ENCODE measurements at places on chromosomes 6 and 20. TPM values are rescaled to one million over a fixed set of nuclear protein-coding genes. Genes with fewer than 3 reads are reported as not detected.

ADGB gene
- polyA plus RNA-seq = not detected

ILRUN gene
- polyA plus RNA-seq = 116 TPM

DDX43 gene
- polyA plus RNA-seq = 0.16 TPM

F13A1 gene
- polyA plus RNA-seq = 9.4 TPM

RIN2 gene
- polyA plus RNA-seq = 16.8 TPM

CALHM6 gene
- polyA plus RNA-seq = 5.9 TPM

PERP gene
- 35.9 TPM for polyA plus RNA-seq

ADAM33 gene
- polyA plus RNA-seq = 30.5 TPM

DNAH8 gene
- polyA plus RNA-seq = not detected

CALHM4 gene
- 0.20 TPM for polyA plus RNA-seq

CDSN gene
- polyA plus RNA-seq = 0.11 TPM

TAGAP gene
- polyA plus RNA-seq = 0.63 TPM

SOBP gene
- 10.4 TPM for polyA plus RNA-seq

SLC17A2 gene
- not detected for polyA plus RNA-seq

TBC1D7 gene
- 31.8 TPM for polyA plus RNA-seq

PPIL6 gene
- 2.2 TPM for polyA plus RNA-seq

NINL gene
- polyA plus RNA-seq = 6.1 TPM

- DNase-seq = peak; percentile 64
These were observed 7.1 kb downstream of the BMP7 start for GRCh38 chr20:57259121-57259937.

GRCh38 chr6:55379471-55379870 is 52.2 kb downstream of the GFRAL start:
- DNase-seq = no peak

GRCh38 chr6:166545156-166546034 is 41.1 kb downstream of the RAMACL start:
- no peak for DNase-seq

DNA sequence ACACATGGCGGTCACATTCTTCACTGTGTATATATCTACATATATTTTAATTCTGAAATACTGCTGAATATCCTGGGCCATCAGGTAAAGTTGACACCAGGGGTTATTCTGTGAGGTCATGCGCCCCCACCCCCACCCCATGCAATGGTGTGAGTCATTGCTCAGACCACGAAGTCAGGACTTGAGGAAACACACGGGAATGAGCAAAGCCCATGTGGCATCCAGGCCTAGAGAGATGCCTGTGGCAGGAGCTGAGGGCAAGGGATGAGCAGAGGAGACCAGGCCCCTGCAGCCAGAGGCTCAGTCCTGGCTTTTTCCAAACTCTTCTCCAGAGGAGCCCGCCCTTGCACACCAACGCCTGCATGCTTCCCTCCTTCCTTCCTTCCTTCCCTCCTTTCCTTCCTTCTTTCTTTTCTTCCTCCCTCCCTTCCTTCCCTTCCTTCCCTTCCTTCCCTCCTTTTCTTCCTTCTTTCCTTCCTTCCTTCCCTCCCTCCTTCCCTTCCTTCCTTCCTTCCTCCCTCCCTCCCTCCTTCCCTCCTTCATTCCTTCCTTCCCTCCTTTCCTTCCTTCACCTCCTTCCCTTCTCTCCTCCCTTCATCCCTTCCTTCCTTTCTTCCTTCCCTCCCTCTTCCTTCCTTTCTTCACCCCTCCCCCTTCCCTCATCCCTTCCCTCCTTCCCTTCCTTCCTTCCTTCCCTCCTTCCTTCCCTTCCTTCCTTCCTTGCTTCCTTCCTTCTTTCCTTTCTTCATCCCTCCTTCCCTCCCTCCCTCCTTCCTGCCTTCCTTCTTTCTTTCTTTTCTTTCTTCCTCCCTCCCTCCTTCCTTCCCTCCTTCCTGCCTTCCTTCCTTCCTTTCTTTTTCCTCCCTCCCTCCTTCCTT is 72.0 kb upstream of the INSM1 start:
- DNase-seq = no peak

GRCh38 chr20:39916236-39916765 is 772.7 kb downstream of the MAFB start:
- no peak for DNase-seq

- DNase-seq = peak; percentile 43
These were observed 54.4 kb downstream of the FKBP5 start for GRCh38 chr6:35634316-35634715.

DNA sequence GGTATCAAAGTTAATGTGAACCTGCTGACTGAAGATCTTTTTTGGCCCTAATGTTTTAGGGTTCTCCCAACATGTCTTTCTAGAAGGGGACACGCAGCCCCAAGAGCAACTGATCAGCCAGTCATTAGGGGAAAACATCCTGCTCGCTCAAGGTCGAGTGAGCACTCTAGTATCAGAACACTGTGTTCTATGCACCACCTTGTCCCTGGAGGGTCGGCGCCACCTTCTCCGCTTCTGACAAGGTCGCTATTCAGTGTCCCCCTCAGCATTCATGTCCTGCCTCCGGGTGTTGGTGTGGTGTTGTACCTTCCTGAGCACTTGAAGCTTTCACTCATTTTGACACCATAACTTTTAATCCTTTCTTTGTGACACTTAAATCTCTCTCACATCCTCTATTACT is 331.2 kb upstream of the KCNQ5 start:
- DNase-seq = no peak

DNA sequence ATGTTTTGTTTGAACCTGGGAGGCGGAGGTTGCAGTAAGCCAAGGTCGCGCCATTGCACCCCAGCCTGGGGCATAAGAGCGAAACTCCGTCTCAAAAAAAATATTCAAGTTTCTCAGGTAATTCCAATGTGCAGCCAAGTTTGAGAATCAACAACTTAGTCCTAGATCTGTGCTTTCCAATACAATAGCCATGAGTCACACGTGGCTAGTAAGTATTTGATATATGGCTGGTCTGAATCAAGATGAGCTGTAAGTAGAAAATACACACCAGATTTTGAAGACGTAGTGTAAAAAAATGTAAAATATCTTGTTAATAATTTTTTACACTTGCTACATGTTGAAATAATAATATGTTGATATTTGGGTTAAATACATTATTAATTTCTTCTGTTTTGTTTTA is 35.0 kb upstream of the BTBD3 start:
- no peak for DNase-seq

GRCh38 chr20:57622201-57622570 is 2.0 kb upstream of the ZBP1 start:
- no peak for DNase-seq

- no peak for DNase-seq
These were observed 107.7 kb upstream of the FOXC1 start for GRCh38 chr6:1502041-1502440.

GRCh38 chr20:40010483-40010882 is 678.6 kb downstream of the MAFB start:
- peak; percentile 41 for DNase-seq

DNA sequence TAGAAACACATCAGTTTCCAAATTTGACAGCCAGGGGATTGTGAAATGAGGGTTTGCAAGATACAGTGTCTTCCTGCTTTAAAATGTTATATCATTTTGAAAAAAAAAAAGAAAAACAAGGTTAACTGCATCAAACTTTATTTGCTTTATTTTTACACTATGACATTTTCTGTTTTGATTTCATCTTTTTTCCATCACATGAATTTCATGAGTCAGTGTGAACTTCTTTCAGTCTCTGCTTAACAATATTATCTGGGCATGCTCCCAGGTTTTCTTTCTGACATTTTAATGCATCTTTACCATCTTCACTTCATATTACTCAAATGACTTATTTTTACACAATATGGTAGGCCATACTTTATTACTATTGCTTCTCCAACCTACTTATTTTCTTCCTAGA is 1.9 kb downstream of the NCOA7 start:
- no peak for DNase-seq

DNA sequence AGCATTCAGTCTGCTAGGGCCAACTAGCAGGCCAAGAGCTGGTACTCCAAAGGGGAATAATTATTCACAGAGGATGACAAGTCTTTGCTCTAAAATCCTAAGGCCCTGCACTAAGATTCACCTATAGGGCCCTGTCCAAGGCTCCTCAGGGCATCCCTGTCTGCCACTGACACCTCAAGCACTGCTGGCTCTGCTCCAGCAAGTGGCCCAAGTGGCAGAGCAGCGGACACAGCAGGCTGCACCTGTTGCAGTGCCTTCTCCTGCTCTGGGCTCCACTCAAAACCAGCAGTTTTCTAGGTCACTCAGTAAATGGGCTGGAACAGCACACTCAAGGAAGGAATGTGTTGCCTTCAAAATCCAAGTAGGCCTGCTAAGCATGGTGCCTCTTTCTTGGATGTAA is 36.4 kb upstream of the SMOC2 start:
- DNase-seq = no peak

GRCh38 chr6:99905209-99906106 is 88.6 kb downstream of the MCHR2 start:
- no peak for DNase-seq

DNA sequence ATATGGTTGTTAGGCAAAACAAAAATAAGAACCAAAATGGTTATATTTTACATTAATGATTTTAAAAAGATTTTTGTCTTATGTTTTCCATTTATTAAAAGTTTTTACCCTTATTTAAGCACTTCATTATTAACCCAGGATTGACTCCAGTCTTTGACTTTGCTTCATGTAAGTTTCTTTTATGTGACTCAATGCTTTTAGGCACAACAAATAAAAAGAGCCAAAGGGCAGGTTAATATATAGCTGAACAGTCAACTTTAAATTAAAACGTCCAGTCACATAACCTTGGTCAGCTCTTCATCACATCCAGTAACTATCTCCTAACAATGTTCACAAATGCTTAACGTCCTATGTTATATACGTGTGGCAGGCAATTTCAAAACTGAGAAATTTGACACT is 32.7 kb downstream of the COL21A1 start:
- no peak for DNase-seq

- DNase-seq = no peak
These were observed 61.0 kb downstream of the NUDT3 start for GRCh38 chr6:34331371-34332050.

GRCh38 chr20:1900321-1900801 is 5.2 kb downstream of the SIRPA start:
- peak; percentile 69 for DNase-seq

- DNase-seq = no peak
These were observed 86.0 kb downstream of the SESN1 start for GRCh38 chr6:109008537-109009235.

GRCh38 chr6:135212020-135212806 is 31.1 kb downstream of the MYB start:
- DNase-seq = no peak

GRCh38 chr20:61806995-61807394 is 258.7 kb downstream of the TAF4 start:
- DNase-seq = no peak

DNA sequence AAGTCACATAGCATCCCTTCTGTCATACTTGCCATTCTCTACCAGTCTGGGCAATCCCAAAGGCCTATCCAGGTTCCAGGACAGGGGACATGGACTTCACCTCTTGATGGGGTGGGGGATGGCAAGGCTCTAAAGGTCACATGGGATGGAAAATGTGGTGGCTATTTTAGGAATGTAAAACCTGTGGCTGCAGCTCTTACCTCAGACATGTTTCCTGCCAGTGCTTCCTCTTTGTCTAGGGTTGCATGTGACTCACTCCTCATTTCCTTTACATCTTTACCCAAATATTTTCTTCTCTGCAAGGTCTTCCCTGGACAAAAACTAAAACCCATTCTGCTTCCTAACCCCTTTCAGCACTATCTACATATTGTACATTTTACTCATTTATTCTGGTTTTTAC is 135.7 kb downstream of the BTBD3 start:
- DNase-seq = no peak

GRCh38 chr20:44137266-44137801 is 49.7 kb downstream of the JPH2 start:
- peak; percentile 84 for DNase-seq

GRCh38 chr6:17454316-17455005 is 61.1 kb downstream of the CAP2 start:
- DNase-seq = no peak

GRCh38 chr6:157657754-157658153 is 165.3 kb upstream of the SNX9 start:
- no peak for DNase-seq

DNA sequence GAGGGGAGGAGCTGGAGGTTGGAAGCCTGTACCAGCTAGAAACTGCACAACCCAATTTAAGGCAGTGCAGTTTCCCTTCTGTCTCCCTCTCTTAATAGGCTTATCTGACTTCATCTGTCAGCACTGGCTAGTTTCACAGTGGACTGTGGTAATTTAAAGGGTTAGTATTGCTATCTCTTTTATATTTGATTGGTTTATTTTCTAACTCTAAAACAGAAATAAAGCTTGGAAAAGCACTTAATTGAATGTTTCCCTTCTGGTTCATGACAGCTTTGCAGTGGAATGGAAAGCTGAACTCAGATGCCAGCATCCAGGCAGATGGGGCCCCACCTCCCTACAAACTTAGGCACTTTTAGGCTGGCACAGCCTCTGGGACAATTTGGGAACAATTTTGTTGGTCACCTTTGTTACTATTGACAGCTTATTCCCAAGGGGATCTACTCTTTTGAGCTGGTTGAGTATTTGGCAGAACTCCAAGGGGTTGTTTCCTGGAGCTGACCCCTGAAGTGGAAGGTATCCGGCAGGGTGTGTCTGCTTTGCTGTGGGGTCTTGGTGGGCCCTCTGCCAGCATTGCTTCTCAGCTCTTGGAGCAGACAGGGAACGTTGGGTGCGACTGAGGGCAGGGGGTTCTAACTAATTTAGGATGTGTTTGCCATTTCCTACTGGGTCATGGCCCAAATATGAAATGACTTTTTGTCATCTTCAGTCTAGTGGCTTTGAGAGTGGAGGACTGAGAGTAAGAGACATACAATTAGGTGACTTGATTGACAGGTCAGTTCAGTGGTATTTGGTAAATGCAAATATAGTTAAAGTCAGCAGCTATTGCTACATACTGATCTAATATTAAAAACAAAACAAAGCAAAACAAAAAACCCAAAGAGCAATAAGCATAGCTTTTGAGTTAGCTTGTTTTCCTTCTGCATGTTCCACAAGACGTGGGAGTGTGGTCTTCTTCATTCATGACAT is 9.3 kb downstream of the SH3BGRL2 start:
- peak; percentile 52 for DNase-seq

DNA sequence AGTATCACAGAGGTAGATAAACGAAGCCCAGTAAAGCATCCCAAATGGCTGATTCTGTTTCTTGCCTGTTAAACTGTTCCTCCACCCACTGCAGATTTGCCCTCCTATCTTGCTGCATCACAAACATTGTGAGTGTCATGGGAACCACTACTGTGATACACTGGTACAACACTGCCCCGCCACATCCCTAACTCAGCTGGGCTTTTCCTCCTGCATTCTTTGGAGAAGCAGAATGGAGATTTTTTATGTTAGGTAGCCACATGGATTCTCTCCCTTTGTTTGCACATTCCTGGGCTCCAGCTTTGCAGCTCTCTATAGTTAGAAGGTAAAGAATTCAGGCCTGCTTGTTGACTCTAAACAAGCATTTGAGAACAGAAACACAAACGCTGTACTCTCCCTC is 234.1 kb downstream of the TMEM242 start:
- DNase-seq = peak; percentile 49

- DNase-seq = no peak
These were observed 91.9 kb downstream of the MYLK4 start for GRCh38 chr6:2658788-2659187.

- no peak for DNase-seq
These were observed 5.9 kb downstream of the SMAP1 start for GRCh38 chr6:70673601-70674000.
